ENCODE measurements at places on chromosomes 16 and 17.

DNA sequence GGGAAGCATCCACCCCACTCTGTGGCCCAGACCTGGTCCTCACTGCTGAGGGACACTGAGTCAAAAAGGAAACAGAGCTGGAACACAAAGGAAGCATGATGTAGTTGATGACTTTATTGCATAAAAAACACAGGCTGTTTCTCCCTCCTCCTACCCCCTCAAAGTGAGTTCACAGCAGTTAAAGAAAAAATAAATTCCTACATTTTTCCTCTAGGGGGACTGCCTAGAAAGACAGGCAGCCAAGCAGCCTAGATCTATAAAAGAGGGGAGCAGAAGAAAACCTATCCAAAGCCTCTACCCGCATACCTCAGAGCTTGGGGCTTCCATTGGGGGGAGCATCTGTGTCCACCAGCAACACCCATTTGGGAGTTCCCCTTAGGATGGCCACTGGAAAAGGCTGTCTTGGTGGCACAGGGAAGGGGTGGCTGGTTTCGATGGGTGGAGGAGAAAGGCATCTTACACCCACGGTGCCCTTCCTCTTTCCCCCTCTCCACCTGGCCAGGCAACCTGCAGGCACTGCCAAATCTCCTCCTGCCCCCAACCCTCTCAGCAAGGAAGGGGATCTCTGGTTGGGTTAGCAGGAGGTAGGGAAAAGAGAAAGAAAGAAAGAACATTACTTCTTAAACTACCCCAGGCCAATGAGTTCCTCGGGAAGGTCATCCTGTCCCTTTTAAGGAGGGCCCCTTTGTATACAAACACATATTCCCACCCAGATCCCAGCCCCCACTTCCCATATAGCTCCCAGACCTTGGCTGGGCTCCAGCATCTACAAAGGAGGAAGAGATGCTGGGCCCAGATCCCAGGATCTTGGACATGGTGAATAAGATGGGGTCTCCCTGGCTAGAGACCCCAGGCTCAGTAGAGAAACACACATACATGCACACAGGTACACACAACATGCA, 4.0 kb upstream of the SCRN2 start:
- no peak for DNase-seq

GRCh38 chr17:43753493-43754129, 5.0 kb downstream of the SOST start:
- DNase-seq: no peak

DNA sequence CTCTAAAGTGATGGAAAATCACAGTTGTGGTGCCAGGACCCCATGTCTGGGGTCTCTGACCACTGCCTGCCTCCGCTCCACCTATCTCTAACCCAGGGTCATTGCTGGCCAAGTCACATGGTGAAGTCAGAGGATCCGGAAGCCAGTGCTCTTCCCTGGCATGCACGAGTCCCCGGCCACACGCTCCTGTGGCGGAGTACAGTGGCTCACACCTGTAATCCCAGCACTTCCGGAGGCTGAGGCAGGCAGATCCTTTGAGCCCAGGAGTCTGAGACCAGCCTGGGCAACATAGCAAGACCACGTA, 21.5 kb upstream of the RBFOX3 start:
- no peak for DNase-seq

GRCh38 chr17:45132572-45133463, 503 bp upstream of the PLCD3 start:
- peak; percentile 56 for DNase-seq

GRCh38 chr17:80003969-80004368, 31.7 kb downstream of the TBC1D16 start:
- no peak for DNase-seq

DNA sequence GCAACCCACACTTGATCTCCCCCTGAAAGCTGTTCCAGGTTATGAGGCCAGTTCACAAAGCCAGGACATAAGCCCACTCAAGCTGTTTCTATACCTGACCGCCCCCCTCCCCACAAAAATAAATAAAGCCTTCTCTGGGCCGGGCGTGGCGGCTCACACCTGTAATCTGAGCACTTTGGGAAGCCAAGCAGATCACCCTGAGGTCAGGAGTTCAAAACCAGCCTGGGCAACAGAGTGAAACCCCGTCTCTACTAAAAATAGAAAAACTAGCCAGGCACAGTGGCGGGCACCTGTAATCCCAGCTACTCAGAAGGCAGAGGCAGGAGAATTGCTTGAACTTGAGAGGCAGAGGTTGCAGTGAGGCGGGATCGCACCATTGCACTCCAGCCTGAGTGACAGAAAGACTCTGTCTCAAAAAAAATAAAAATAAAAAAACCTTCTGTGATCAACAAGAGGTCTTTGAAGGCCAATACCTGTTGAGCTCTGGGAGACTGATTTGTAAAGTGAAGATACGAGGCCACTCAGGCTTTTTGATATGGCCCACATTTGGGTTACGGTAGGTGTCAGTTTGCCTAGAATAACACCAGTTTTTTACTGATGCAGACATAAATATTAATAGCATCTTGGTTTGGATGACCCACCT, 2.2 kb downstream of the KDM8 start:
- no peak for DNase-seq

GRCh38 chr16:49921791-49922456, 66.0 kb upstream of the ZNF423 start:
- DNase-seq: peak; percentile 35

DNA sequence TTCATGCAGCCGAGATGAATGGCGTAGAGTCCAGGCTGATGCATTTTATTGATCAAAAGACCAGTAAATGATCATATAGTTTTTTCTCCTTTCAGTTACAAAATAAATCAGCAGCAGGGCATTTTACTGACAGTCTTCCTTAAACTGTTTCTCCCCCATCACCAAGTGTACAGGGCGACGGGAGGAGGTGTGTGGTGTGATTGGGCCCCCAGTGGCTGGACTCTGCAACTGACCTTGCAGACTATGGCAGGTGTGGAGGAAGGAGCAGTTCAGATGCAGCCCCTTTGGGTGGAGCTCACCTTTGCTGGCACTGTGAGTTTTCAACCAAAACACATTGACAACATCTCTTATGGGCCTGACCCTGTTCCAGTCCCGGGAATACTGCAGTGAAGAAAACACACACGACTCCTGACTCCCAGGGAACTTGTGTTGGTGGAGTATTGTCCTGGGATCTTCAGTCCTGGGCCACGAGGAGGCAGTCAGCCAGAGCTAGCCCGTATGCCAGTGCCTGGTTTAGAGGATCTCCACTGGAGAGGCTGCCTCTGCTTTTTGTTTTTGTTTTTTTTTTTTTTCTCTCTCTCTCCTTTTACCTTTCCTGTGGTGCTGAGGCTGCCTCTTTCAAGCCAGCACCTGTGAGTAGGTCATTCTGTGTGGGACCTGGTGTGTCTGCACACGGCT, 29.8 kb downstream of the KIAA0513 start:
- peak; percentile 11 for DNase-seq

GRCh38 chr17:68892193-68892592, 63.0 kb downstream of the ABCA8 start:
- no peak for DNase-seq

GRCh38 chr17:12982224-12982623, 35.6 kb downstream of the ELAC2 start:
- no peak for DNase-seq

DNA sequence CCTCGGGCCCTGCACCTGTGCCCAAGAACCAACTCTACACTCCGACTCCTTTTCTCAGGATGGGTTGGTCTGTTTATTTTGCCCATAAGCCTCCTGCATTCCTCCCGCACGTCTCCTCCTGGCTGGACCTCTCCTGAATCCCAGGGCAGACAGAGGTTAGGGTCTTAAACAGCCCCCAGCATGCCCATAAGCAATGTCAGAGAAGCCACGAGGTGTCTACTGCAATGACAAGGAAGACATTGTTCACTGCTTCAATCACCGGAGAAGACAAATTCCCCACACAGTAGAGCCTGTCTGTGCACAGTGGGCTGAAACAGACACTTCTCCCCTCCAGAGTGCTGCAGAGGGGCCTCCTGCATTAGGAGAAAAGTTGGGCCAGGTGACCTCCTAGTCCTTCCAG, 230.6 kb upstream of the RPL38 start:
- no peak for DNase-seq

- DNase-seq: no peak
Observed at GRCh38 chr17:78795861-78796516, 13.9 kb upstream of the CYTH1 start.

GRCh38 chr17:12566291-12566690, 99.4 kb upstream of the MYOCD start:
- no peak for DNase-seq

DNA sequence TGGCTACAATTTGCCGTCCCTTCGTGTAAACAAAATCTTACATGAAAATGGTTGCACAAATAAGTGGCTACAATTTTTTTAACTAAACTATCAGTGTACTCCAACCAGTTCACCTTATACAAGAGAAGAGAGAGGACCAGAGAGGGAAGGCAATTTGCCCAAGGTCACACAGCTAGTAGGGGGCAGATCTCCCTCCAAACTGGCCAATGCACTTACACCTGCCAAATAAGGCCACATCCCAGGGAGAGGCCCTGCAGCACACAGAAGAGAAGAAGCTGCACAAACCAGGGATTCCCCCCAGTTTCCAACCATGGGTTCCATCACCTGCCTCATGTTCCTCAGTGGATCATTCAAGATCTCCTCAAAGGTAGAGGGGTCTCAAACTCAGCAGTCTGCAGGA, 349.9 kb downstream of the SOX9 start:
- DNase-seq: no peak

- no peak for DNase-seq
Observed at GRCh38 chr16:72554935-72555334, 383.0 kb upstream of the PMFBP1 start.

GRCh38 chr16:85049706-85050305, 22.2 kb downstream of the KIAA0513 start:
- no peak for DNase-seq

- DNase-seq: no peak
Observed at GRCh38 chr17:71505200-71505599, 615.6 kb upstream of the SOX9 start.

DNA sequence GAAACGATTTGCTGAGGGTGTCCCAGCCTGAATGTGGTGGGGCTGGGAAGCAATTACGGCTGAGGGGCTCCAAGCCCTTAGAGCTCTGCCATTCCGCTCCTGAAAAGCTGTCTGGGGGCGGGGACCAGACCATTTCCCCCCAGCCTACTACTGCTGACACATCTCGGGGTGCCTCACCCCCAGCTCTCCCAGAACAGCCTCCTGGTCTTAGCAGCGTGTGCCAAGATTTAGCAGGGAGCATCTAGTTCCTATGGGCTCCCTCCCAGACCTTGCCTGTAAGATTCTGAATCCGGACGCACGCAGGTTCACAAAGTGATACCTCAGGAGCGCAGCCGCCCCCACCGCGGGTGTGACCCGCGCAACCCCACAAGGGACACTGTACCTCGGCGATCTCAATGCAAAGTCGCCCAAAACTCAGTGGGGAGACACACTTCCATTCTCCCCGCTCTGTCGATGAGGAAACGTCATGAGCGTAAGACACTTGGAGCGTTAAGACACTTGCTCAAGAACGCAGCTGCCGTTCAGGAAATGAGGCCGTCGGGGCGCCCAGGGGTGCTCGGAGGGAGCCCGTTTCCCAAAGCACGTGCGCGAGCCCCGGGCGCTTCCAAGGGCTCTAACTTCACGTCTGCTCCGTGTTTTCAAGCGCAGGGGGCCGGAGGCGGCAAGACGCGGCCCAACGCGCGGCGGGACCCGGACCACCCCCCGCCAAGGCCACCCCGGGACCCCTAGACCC, 629 bp downstream of the GEMIN4 start:
- peak; percentile 53 for DNase-seq

DNA sequence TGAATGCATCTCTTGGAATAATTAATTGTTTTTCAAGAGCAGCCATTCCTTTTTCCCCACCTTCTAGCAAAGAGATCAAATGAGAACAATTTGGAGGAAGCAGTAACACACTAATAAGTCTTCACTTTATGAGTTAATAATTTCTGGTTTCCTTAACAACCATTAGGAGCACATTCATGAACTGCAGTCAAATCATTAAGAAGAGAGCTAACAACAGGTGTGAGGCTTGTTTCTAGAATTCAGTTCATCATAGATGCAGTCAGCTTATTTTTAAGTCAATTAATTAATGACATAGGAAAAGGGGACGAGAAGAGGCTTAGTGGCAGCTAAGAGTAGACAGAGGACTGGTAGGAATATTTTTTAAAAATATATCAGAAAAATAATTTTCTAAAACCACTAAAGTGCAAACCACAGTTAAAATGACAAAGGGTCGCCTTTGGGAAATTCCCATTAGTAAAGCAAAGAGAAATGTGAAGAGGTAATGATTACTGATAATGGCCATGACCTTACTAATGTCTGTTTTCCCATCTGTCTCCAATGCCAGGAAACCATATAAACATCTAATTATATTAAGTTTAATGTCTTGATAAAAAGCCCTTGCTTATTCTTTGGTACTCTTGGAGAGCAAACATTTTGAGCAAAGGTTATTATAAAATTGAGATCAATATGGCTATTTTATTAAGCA, 184.2 kb downstream of the KCNJ2 start:
- DNase-seq: no peak

GRCh38 chr17:66687570-66688284, 147.2 kb upstream of the CACNG5 start:
- DNase-seq: no peak

DNA sequence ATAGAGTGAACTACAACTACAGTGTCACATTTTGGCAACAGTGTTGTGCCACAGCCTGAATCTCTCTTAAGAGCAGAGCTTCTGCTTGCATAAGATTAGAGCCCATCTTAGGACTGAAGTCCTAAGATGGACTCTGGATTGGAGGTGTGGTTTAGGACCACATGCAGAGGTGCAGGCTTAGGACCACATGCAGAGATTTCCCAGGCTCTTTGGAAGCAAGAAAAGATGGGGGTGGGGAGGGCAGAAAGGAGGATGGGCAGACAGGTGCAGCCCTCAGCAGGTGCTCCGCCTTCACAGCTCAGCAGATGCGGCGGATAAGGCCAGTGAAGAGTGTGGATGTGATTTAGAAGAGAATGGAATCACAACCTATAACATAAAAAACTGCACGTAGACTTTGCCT, 128.7 kb downstream of the TANGO6 start:
- no peak for DNase-seq

DNA sequence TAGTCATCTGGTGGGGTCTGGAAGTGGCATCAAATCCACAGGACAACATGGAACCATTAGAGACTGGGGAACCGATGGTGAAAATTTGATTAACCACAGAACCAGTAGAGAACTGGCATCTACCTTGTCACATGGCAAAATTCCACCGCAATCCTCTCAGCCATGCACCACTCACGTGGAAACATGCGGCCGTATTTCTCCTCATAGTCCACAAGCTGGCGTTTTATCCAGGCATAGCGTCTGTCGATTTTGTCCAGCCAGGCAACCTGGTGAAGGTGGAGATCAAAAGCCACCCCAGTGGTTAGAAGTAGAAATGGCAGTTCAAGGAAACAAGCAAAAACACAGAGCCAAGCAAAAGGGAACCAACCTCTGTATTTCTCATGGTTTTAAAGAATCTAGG, 87.6 kb downstream of the VPS53 start:
- DNase-seq: no peak

Measured in stimulated activated CD4-positive, alpha-beta T cell treated with anti-CD3 and anti-CD28 coated beads, Interleukin-1b, Interleukin-23, amount 100 ng/mL, for 48 hours (primary cell).